ENCODE measurements at places on chromosomes 16 and 17.

GRCh38 chr16:22333457-22333994, 36.3 kb downstream of the POLR3E start:
- DNase-seq, result no peak

- DNase-seq, result no peak
These were observed 163.8 kb downstream of the NTN1 start for GRCh38 chr17:9185142-9185541.

DNA sequence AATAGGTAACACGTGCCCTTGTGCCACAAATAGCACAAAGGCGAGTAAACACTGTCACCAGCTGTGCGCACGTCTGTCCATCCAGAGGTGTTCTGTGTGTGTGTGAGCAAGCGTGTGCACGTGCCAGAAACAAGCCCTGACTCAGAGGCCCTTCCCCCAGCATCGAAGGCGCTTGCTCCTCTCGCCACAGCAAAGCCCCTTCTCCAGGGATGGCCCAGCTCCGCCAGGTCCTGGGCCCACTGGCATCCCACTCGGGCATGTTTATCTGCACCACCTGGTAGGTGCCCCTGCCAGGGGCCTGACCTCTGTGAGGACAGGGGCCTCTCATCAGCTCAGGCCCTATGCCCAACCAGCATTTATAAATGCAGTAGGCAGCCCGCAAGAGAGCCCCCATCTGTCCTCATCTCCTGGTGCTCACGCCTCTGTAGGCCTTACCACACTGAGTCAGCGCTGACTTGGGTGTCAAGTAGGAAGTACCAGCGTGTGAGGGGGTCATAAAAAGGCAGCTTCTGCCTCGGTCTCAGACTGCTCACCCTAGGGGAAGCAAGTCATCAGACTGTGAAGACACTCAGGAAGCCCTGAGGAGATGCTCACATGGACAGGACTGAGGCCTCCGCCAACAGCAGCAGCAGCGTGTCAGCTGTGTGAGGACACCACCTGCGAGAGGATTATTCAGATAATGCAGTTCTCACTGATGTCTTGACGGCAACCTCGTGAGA, 10.8 kb downstream of the TMEM235 start:
- DNase-seq, result peak; percentile 66

- DNase-seq, result no peak
These were observed 47.4 kb downstream of the CEP95 start for GRCh38 chr17:64554028-64554637.

- peak; percentile 7 for DNase-seq
These were observed 64.7 kb downstream of the HELZ start for GRCh38 chr17:67180275-67180674.

DNA sequence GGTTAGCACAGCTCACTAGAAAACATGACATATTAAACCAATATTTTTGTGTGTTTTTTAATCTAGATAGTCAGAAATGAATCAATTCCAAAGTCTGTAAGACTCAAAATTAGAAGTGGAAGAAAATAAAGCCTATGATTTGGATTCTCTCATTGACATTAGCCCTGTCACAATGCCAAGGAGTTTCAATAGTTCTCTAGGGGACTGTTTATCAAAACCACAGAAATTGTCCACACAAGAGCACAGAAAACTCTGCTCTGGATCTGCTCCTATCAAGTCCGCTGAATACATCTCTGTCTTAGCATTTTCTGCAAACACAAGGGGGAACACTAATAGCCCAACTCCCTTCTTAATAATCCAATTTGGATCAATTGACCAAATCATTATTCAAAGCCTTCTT, 152.0 kb downstream of the HS3ST3B1 start:
- no peak for DNase-seq

DNA sequence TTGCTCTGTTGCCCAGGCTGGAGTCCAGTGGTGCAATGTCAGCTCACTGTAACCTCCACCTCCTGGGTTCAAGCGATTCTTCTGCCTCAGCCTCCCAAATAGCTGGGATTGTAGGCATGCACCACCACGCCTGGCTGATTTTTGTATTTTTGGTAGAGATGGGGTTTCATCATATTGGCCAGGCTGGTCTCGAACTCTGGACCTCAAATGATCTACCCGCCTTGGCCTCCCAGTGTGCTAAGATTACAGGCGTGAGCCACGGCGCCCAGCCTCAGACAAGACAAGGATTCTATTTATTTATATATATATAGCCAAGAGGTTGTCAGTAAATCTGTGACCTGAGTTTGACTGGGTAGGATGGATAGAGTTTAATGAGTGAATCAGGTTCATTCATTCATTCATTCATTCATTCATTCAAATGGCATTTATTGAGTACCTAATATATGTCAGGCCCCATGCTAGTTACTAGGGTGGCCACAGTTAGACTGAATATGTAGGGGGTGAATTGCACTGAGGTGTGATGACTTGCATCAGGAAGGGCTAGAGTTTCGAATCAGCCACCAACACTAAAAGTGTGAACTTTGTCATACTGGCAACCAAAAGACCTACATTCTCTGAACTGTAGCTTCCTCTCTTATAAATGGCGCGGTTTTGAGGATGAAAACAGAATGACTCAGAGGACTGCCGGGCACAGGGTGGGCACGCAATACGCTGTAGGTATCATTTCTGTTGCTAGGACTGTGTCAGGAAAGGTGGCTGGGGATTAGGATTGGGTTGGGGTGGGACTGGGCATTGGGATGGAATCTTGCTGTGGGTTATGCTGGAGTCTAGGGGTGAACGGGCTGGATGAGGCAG, 37.8 kb downstream of the ITGAE start:
- no peak for DNase-seq

DNA sequence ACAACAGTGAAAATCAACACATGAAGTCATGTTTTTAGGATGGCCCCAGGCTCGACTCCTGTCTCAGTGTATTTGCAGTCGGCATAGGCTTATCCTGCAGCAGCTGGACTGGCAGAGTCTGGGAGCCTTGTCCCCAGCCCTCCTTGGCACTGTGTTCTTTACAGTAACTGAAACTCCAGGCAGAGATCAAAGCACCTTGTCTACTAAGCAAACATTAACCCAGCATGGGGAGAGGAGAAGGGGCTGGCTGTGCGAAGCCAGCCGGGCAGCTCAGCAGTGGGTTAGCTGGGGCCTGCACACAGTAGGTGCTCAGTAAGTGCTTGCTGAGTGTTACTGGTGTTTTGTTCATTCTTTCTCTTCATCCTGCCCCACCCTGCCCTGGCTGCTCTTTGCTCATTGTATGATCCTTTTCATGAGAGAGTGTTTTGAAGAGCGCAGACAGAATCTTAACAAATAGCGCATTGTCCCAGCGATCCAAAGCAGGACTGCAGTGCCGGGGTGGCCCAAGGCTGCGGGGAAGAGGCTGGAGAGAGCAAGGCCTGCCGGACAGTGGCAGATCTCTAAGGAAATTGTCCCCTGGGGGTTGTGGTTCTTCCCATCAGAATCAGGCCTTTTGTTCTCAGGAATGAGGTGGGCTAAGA, 23.5 kb upstream of the ITGB4 start:
- no peak for DNase-seq

DNA sequence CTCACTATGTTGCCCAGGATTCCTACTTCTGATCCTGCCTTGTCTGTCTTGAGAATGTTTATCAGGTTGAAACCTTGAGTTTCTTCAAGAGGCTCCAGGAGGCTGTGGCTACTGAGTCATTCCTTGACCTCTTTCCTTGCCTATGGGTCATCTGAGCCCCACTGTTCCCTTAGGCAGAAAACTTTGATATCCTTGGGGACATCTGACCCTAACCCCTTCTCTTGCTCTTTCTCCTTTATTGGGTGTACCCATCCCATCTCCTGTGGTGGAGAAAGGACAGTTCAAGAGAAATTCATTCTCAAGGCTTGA, 12.5 kb downstream of the ARL4D start:
- no peak for DNase-seq

- DNase-seq, result no peak
These were observed 68.8 kb downstream of the GPR139 start for GRCh38 chr16:20004931-20005330.

GRCh38 chr17:2295575-2295974, 8.0 kb downstream of the SMG6 start:
- DNase-seq, result no peak

Data from fibroblast of skin of right quadriceps (primary cell).